ENCODE measurements at places on chromosomes 7 and 10.

GRCh38 chr10:94983555-94983954, 45.1 kb downstream of the CYP2C9 start:
- no peak for DNase-seq

DNA sequence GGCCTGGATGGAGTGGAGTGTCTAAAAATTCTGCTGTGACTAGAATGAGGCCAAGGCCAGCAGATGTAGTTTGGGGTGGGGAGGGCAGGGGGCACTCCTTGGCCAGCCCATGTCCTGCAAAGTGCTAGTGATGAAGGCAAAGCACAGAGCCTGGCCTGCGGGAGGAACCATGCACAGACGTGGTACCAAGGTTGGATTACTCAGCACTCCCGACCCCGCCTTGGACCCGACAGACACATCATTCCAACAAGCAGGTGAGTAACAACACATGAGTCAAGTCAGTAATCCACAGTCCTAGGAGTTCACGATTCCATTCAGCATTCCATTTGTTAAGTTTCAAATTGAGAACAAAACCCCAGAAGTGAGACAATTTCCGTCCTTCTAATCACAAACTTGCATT, 317.3 kb downstream of the TCERG1L start:
- no peak for DNase-seq

DNA sequence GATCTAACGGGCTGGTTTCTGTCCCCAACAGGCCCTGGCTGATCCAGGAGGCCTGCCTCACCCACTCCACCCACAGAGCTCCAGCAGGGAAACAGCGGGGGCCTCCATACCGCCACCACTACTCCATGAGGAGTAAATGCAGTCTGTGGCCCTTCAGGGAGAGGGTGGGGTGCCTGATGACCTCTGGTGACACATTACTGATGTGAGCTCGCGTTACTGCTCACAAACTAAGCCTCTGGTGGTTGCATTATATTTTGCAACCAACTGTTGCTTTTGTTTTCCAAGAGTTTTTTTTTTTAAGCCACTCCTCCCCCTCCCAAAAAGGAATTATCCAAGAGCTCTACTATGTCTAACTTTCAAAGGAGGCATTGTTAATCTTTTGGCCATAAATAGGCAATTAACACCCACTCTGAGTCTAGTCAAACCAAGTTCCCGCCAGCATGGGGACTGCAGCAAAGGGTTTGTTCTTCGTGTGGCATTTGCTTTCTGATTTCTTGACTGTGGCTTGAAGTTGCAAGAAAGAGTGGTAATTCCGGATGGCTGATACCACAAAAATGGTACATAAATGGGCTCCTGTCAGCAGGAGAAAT, 72.6 kb downstream of the FAM53B start:
- DNase-seq, result no peak

DNA sequence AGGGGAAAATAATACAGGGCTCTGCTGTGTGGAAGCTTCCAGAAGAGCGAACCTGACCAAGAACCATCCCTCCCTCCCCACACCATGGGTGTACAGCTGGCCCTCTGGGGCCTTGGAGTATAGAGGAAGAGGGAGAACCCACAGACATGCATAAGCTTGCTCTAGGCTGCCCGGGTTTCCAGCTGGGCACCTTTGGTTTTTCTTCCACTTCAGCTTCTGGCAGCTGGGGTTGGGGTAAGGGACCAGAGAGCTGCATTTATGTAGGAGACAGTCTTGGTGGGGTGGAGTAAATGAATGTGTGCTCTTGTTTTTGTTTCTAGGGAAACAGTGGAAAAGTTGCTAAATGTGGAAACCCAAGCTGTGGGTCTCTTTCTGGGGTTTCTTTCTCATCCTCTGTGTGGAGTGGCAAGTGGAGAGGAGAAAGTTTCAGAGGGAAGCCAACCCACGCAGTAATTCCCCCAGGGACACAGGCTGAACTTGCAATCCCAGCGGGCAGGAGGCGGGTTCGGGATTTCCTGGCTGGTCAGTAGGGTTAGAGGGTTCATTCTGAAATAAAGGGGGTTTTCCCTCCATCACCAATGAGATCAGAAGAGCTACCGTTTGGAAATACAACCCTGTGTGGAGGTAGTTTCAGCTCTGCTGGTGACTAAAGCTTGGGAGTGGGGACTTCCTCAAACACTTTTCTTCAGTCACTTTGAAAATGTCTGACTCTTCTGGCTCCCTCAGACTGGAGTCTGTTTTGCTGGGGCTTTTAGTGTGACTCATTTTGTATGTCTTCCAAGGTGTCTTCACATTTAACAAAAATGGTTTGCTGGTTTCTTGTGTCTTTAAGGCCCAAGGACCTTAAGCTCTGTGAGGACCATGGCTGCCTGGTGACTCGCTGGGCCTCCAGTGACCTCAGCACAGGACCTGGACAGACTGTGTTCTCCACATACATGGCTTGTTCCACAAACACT, 22.2 kb upstream of the SRGN start:
- no peak for DNase-seq

GRCh38 chr7:27640884-27641574, 21.7 kb downstream of the HIBADH start:
- DNase-seq, result no peak

DNA sequence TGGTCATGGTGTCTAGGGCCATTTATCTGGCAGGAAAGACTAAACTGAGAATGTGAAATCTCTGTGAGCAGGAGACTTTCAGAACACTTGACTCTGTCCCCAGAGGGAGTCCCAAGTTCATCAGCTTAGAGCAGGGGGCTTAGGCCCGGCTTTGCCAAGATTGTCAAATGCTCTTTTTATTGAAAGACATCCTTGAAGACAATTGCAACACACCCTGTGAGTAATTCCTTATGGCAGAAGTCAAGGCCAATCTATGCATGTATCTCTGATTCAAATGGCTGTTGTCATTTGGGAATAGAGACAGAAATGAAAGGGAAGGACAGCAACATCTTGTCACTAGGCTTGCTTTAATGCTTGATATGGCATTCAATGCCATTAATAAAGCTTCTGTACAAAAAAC, 33.7 kb downstream of the BAMBI start:
- DNase-seq, result no peak

DNA sequence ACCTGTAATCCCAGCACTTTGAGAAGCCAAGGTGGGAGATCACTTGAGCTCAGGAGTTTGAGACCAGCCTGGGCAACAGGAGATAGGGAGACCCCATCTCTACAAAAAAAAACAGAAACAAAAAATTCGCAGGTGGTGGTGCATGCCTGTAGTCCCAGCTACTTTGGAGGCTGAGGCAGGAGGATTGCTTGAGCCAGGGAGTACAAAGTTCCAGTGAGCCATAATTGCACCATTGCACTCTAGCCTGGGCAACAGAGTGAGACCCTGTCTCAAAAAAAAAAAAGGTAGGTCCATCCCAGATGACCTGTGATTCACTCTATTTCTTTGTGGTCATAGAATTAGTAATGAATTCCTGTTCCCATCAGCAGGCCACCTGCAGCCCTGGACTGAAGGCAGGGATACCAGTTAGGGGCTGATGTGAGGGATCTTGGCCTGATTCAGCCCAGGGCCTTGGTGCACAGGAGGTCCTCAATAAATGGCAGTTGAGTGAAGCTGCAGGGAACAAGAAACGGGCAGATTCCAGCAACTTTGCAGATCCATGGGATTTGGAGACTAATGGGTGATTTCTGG, at the start of gene MYH16:
Gene MYH16 (plus strand): TSS at position 364 of the 570 bp plus-strand sequence.
- no peak for DNase-seq

DNA sequence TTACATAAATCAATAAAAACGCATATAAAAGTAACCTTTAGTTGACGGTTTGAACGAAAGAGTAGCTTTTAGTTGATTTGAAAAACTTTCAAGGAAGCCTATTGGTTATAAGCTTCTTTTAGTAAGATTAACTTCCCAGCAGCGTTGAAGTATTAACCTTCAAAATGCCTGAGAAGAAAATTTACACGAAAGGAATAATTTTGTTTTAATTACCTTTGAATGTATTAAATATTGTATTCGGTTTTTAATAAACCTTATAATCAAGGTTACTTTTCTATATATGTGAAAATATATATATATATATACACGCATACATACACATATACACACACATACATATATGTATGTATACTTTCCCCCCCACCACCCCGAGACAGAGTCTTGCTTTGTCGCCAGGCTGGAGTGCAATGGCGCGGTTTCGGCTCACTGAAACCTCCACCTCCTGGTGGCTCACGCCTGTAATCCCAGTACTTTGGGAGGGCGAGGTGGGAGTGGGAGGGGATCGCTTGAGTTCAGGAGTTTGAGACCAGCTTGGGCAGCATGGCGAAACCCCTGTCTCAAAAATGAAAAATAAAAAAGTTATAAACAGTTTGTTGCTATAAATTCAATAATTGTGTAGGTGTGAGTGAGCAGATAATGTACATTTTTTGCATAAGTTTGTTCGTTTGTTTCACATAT, 57.6 kb upstream of the EZH2 start:
- DNase-seq, result peak; percentile 78

DNA sequence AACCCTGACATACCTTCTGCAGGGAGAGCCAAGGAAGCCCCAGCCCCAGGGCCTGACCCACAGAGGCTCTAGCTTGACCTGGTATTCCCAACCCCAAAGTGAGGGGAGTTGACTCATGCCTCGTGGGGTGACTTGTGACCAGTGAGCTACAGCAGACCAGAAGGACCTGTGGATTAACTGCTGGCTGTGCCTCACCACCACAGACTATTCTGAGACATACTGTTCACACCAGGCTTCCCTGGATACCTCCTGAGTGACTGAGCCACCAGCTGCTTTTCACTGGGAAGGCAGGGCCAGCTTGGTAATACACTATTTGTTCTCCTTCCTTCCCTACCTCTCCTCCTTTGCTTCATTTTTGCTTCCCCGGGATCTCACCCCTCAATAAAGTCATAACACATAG, 7.3 kb downstream of the PLXNA4 start:
- no peak for DNase-seq

GRCh38 chr10:113959383-113959760, 84.3 kb upstream of the ADRB1 start:
- DNase-seq, result no peak

GRCh38 chr7:157401567-157402387, 65.0 kb downstream of the DNAJB6 start:
- DNase-seq, result no peak

- DNase-seq, result no peak
These were observed 1203.3 kb upstream of the CELF2 start for GRCh38 chr10:9814285-9814864.

- DNase-seq, result no peak
These were observed 2.4 kb downstream of the DKK1 start for GRCh38 chr10:52316500-52316899.

- DNase-seq, result peak; percentile 64
These were observed 58.2 kb upstream of the LYZL2 start for GRCh38 chr10:30687698-30688213.

GRCh38 chr10:59222788-59223187, 46.3 kb downstream of the PHYHIPL start:
- DNase-seq, result no peak

DNA sequence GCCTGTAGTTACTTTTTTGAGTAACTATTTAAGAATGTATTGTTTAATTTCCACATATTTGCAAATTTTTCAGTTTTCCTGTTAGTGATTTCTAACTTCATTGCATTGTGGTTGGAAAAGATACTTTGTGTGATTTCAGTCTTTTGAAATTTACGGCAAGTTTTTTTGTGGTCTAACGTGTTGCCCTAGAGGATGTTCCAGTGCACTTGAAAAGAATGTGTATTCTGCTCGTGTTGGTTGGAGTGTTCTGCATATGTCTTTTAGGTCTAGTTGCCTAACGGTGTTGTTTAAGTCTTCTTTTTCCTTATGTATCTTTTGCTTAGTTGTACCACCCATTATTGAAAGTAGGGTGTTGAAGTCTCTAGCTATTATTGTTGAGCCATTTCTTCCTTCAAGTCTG, 59.7 kb downstream of the LCOR start:
- DNase-seq, result no peak

GRCh38 chr10:102508506-102508905, 4.7 kb downstream of the SUFU start:
- no peak for DNase-seq

GRCh38 chr7:18890885-18891621, 226.4 kb downstream of the TWIST1 start:
- DNase-seq, result no peak

GRCh38 chr10:93701866-93702209, 554 bp downstream of the FRA10AC1 start:
- DNase-seq, result no peak

DNA sequence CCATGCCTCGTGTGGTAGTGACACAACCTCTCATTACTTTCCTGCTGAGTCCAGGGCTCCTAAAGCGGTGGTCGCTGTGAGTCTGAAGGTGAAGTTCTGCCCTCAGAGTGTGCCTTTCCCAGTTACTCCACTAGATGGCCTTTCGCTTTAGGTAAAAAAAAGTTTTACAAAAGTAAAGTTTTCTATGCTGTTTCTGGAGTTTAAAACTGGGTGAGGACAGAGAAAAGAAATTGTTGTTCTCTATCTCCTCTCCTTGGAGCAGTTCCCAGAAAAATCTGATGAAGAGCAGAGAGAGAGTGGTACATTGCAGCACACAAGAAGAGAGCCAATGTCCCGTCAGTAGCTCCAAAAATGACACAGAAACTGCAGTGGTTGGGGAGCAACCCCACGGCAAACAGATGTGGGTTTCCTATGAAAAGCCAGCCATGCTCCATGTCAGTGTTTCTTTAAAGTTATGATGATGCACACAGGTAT, 257.1 kb downstream of the GLI3 start:
- DNase-seq, result no peak

DNA sequence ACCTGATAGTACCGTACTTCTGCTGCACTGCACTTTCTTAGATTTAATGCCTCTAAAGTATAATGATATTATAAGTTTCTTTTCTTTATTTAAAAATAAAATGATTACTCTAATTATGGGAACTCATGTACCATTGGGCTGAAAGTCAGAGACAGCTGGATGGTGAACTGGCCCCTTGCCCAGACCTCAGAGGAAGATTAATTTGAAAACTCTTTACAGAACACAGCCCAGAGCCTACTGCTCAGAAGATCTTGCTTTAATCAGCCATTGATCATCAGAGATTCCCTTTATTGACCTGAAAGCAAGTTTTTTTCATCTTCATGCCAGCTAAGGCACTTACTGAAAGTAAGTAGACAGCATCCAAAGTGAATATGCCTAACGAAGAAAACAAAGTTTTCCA, 341.7 kb downstream of the GFRA1 start:
- no peak for DNase-seq

DNA sequence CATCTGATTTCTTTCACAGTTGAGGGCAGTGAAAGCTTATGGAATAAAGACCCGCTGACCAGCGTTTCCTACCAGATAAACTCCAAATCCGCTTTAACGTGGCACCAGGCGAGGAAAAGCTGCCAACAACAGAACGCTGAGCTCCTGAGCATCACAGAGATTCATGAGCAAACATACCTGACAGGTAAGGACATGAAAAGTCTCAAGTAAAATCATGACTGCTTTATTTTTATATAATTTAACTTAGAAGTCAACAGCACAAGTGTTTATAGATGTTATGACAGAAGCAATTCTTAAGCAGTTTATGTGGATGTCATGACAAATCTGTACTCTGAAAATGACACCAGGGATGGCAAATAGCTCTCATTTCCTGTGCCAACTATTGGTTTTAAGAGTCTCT, 24.5 kb downstream of the MRC1 start:
- DNase-seq, result no peak
